ENCODE measurements at places on chromosomes 4 and X.

- DNase-seq: no peak
These were observed 122.3 kb downstream of the VCX3B start for GRCh38 chrX:8586953-8587352.

DNA sequence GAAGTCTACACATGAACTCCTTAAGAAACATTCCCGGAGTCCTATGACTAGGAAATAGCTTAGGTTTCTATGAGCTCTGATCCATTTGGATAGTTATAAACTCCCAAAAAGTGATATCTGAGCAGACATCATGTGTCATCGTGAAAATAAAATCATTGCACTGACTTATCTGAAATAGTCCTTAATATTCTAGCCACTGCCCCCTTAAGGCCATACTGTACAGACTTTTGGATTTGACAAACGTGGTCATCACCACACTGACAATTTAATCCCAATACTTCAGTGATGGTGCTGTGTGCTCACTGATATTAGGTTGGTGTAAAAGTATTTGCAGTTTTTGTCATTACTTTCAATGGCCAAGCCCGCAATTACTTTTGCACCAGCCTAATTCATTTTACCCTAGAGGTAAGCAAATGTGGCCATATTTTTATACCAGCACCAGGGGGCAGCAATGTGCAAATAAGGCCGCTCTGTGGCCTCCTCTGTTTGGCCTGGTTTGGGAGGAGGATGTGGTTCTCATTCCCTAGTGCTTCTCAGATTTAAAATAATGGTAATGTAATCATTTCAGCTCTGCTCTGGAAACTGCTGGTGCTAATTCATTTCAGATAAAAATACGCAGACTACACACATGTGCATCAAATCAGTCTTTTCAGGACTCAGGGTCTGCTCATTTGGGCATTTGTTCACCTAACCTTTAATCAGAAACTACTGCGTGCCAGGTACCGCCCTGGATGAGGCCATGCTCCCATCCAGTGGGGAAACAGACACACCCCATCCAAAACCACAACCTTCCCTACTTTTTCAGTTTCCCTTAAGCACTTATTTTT is 196.4 kb upstream of the C1QTNF7 start:
- DNase-seq: peak; percentile 28

DNA sequence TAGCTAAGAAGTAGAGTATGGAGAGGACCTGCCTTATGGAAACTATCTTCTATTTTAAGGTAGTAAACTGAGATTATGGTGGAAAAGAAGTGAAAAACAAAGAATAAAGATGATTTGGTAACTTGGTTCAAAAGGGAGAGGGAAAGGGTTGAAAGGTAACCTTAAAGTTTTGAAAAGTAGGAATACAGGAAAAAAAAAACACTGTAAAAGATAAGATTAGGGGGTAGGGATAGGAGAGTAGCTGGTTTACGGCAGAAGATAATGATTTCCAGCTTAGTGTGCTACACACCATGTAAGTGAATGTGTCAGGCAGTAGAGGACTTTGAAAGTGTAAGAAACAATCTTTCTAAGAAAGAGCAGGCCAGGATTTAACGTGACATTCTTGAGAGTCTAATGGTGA is 35.3 kb downstream of the FAM13A start:
- DNase-seq: no peak

DNA sequence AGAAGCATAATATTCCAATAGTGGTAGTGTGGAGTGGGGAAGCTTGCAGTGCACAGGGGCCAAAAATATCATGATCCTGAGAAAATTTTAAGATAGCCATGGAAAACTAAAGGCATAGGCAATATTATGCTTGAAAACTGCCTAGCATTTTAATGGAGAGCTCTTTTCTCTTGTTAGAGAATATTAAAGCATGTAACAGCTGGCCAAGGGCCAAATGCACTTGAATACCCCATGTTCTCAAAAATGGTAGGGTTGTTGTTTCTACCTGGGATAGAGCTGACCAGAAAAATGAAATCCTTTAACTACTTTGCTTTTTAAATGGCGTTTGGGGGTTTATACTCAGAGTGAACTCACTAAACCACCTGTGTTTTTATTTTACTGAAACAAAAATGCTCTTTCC is 739.6 kb upstream of the SLIT2 start:
- DNase-seq: no peak

DNA sequence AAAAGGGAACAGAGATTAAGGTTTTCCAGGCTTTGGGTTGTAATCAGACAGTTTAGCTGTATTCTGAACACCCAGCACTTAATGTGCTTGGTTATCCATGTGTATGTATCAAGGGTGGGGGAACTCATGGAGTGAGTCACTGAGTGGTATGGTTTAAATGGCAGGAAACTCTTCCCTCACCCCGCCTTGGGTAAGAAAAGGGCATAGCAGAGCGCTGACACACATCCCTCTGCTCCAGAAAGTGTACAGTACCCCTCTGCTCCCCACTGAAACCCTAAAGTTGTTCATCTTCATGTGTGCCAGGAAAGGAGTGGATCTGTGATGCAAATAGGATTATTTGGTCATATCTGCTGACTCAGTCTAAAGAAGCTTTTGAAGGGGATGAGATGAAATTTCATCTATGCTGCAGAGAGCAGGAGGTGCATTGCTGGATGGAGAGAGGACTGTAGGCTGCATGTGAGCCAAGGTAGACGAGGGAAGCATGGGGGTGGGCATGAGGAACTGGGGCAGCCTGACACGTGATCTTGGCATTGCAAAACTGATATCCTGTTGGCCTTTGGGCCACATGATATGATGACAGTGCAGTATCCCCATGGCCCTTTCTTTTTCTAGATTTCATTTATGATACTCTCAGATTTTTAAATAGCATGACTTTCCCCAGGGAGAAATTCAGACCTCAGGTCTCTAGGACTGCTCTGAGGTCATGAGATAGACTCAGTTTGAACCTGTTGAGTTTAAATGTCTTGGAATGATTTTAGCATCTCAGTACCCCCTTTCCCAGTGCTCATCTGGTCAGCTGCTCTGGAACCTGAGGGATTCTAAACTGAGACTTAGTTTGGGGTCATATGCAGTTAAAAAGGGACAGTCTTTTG is 84.8 kb downstream of the TMEM164 start:
- DNase-seq: peak; percentile 1

DNA sequence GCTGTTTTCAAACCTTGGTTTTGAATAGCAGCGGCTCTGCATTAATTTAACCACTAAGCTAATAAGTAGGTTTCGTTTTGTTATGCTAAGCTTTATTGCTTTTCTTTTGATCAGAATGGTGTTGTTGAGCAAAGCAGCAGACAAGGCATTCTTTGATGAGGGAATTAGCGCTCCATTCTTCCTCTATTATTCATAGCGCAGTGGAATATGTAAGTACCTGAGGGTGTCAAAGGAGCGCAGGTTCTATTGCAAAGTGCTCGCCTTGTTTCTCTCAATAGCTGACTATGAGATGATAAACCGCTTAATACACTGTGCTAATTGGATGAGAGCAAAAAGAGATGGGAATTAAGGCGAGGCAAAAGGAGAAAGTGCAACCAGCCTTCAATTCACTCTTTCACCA is 16.3 kb downstream of the ARX start:
- DNase-seq: no peak

DNA sequence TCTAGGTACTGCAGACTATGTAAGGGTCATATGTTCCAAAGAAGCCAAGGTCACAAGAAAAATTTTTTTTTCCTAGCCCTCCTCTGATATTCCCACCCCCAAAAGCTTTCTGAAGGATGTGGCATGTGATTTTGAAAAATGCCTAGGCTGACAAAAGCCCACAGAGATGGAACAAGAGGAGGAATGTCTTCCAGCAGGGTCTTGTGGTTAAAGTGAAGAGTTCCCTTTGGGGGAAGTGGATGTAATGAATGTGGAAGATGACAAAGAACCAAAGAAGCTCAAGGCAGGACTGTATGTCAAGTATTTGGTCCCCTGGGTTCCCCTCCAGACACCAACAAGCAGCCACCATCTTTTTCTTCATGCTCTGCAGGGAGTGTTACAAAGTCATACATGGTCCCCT is 268.8 kb downstream of the BCOR start:
- no peak for DNase-seq

- DNase-seq: no peak
These were observed 141.9 kb downstream of the THOC2 start for GRCh38 chrX:123590842-123591486.

- DNase-seq: no peak
These were observed 64.5 kb downstream of the STX18 start for GRCh38 chr4:4477391-4477790.

DNA sequence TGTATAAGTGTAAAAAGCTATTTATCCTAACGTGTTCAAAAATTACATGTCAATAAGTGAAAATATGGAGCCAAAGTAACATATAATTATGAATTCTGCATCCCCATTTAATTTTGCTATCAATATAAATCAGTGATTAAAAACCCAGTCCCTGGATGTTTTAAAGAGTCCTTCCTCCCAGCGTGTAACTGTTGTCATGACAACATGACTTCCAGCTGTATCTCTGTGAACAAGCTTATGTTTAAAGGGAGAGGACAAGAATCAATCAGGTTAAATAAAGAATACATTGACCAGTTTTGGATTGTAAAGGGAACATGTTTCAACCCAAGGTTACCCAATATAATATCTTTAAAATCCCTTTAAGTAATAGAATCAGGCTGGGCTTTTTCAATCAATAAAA is 219.7 kb downstream of the NSUN7 start:
- no peak for DNase-seq

- DNase-seq: no peak
These were observed 19.3 kb upstream of the SLC9A7 start for GRCh38 chrX:46777971-46778810.

DNA sequence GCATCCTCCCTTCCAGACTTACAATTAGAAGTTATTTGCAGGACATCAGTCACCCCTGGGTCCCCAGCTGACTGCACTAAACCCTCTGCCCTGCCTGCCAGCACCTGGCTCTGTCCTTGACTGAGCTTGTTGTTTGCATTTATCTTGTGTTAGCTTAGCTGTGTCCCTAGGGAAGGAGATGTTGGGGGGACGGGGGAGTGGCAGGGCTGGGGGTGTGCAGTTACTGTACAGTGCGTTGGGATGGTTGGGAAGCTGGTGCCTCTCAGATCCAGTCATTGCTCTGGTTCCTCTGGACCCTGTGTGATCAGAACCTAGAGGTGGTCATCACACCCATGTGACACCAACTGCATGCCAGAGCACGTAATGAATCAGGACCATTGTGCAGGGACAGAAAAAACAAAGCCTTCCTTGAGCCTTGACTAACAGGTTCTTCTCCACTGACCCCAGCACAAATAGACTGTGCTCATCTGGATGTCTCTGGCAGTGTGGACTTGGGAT is 32.7 kb upstream of the PROM1 start:
- no peak for DNase-seq

GRCh38 chr4:52964561-52965101 is 102.5 kb downstream of the RASL11B start:
- no peak for DNase-seq

GRCh38 chrX:31058284-31058683 is 13.6 kb downstream of the FTHL17 start:
- no peak for DNase-seq

DNA sequence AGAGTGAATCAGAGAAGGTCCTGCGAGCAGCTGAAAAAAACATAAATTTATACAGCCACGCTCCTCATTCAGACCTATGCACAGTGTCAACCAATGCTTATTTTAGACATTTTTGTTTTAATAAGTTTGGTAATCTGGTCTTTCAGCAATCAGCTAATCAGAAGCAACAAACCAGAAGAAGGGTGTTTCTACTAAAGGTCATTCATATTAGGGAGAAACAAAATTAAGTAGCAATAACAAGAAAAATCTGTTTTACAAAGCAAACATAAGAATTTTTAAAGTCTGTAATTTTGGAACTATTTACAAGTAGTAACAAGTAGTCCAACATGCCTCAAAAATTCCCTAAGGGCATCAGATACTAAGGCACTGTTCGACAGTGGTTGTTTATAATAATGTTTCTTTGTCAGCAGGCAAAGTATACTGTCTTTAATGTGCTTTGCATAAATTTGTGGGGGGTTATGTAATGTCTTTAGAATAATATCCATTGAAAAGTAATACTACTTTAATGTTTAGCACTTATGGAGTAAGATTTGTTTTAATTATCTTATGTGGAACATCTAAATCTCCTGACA is 82.8 kb downstream of the PHOX2B start:
- no peak for DNase-seq

DNA sequence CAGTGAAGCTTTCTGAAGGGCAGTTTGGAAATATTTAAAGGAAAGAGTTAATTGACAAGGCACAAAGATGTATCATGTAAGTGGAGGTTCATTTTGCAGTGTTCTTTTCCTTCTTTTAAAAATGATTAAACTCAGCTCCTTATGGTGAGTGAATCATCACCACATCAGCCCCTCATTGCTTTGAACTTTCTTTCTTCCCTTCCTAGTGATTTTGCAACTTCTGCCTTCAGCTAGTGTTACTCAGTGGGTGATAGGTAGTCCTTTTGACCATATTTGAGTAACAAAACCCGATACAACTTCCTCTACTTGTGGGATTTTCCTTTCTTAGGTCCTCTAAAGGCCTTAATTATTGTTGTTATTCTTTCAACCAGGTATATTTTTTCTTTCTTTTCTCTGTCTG is 8.2 kb downstream of the ZCCHC4 start:
- DNase-seq: no peak

- DNase-seq: no peak
These were observed 4.0 kb upstream of the DHRSX start for GRCh38 chrX:2504706-2505332.

DNA sequence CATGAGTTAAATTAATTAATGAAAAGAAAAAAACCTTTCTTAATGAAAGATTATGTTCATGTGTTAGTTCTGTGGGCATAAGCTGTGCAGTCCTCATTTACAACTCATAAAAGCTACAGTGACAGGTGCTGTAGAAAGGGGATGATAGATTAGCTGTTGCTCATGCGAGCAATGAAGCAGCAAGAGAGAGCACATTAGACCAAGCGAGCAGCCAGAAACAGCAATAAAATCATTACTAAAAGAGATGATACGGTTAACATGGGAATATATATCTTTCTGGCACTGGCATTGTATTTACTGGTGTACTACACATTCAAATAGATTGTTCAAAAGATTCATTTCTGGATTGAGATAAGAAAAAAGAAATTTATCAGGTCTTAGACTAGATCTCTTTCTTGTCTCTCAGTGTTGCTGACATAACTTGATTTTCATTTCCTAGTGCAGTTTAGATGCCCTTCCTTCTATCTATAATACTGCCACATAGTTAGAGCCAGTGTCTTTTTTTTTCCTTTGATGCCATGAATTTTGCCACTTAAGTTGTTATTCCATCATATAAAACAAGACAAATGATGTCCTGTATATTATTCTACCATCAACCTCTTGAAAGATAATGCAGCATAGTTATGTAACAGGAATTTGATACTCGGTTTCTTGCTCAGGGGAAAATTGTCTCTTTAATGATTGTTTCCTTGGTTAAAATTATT is 164.6 kb downstream of the BANK1 start:
- DNase-seq: no peak

Measured in stimulated activated CD8-positive, alpha-beta memory T cell treated with anti-CD3 and anti-CD28 coated beads, Interleukin-15, amount 100 ng/mL, for 48 hours (primary cell).